ENCODE measurements at places on chromosomes 2 and 18.

DNA sequence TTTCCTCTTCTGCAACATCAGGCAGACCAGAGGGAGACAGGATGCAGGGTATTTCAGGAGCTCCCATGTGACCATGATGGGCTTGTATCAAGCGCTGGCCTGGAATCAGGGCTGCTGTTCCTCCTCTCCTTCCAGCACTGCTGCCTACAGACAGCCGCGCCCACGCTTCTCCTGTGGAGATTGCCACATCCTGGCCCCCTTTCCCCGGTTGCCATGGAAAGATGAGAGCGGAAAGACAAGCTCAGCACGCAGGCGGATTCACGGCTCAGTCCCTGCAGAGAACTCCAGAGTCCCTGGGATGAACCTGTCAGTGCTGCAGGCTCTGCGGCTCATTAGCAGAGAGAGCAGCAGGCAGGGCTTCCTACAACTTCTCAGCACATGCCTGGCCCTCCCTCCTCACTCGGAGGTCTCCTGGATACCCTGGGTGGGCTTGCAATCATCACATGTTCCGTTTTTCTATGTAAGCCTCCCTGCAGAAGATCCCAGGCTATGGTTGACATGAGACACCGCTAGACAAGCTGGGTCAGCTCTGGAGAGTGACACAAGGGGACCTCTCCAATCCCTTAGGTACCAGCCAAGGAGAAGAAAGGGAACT lies 497.8 kb upstream of the MYT1L start:
- no peak for DNase-seq

DNA sequence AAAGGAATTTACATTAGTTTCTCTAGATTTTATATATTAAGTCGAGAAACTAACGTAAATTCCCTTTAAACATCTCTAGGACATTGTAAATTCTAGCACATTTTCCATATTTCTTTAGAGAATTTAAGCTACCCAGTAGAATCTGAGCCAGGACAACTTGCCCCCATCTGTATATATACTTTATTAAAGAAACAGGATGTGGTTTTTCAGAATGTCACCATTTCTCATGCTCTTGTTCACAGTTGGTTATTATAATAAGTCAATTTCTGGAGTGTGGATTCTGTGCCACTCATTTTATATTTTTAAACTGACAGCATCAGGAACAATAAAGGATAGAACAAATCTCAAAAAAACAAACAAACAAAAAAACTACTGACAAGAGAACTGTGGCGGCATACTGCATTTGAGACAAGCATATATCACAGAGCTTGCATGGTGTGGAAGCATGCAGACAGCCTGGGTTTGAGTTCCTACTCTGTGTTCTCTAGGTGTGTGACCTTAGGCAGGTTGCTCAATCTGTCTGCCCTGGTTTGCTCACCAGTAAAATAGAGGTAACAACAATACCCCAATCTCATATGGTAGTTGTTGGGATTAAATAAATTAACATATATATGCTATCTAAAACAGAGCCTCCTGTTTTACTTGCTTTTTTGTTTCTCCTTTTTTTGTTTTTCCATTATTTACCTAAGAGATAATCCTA lies 61.4 kb upstream of the DNER start:
- DNase-seq = no peak

DNA sequence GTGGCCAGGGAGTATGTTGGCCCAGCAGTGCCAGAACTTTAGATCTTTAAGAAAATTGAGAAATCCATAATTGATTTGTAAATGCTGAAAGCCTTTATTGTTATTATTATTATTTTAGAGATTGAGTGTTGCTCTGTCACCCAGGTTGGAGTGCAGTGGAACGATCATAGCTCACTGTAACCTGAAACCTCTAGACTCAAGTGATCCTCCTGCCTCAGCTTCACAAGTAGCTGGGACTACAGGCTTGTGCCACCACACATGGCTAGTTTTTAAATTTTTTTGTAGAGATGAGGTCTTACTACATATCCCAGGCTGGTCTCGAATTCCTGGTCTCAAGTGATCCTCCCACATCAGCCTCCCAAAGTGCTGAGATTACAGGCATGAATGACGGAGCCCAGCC lies 143.2 kb upstream of the CCDC68 start:
- no peak for DNase-seq

GRCh38 chr2:172472446-172473033 lies 45.2 kb downstream of the ITGA6 start:
- no peak for DNase-seq

DNA sequence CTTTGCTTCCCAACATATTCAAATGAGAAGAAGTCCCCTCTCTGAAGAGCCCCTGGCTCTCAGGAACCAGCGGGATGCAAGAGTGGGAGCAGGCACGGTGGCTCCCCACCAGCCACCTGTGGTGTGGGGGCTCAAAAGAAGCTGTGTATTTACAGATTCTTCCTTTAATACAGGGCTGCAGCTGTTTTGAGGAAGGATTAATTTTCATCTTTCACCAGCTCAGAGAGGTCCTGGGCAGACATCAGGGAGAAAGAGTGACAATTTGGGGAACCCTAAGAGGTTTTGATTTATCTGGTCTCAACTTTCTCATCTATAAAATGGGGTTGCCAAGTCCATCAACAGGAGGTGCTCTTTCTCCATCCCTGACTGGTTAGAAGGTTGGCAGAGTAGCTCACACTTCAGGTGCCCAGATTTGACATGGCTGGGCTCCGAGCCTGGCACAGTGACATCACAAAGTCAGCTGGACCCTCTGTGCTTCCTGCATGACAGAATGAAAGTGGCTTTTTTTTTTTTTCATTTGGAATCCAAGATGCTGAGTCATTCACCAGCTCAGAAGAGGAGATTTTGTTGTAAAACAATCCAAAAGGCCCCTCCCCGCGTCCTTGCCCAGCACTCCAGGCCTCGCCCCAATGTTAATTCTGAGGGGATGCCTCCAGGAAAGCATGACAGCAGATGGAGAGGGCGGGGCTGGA lies 15.5 kb upstream of the SIX2 start:
- DNase-seq = no peak

GRCh38 chr2:75798569-75798968 lies 87.9 kb upstream of the GCFC2 start:
- DNase-seq = no peak

GRCh38 chr2:226017537-226017936 lies 618.0 kb downstream of the NYAP2 start:
- no peak for DNase-seq

- no peak for DNase-seq
Observed at GRCh38 chr2:177393203-177393755, 706 bp downstream of the AGPS start.

DNA sequence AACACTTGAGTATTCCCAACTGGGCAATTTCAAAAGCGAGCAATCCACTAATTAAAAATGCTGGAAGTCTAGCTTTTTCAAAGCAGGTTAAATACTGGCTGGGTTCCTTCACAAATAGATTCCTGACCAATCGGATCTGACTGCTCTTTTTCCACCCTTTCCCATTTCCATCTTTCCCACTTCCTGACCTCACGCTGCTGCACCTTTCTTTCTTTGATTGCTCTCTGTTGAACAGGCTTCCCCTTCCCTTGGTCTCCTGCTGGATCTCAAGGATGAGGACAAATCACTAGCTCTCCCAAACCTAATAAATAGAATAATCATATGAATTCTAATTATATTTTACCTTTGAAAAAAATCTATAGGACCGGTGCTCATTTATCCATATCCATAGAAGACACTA lies 121.2 kb downstream of the TCF4 start:
- no peak for DNase-seq
